ENCODE measurements at places on chromosomes 11 and 22. TPM values are rescaled to one million over a fixed set of nuclear protein-coding genes. Genes with fewer than 3 reads are reported as not detected.

DNA sequence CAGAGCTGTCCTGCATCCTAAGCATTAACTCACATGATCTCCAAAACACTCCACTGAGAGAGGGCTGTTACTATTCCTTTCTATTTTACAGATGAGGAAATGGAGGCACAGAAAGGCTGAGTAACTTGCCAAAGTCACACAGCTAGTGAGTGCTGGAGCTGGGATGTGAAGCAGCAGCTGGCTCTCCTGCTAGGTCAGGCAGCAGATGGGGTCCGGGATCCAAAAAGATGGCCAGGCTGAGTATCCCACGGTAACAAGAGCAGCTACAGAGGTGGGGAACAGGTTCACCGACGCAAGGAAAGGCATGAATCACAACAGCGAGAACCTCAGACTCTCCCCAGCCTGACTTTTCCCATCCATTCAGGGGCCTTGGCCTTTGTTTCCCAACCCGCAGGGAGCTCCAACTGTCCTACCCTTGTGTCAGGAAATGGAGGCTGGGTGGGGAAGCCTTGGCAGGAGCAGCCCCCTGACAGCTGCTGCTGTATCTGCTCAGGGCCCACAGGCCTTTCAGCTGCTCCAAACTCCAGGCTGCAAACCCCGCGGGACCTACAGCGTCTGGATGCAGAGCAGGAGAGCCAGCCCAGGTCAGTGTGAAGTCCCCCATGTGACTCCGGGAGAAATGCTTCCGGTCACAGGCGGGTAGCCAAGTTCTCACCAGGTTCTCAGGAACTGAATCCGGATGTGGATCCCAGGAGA, 29.5 kb downstream of the DKK3 start:
- H3K27me3 ChIP-seq = no peaks in the 10 kb centered on the region
- no peaks in the 10 kb centered on the region for H3K36me3 ChIP-seq
- H3K4me3 ChIP-seq = no peak overlapping the region
- DNase-seq = peak; percentile 59

DNA sequence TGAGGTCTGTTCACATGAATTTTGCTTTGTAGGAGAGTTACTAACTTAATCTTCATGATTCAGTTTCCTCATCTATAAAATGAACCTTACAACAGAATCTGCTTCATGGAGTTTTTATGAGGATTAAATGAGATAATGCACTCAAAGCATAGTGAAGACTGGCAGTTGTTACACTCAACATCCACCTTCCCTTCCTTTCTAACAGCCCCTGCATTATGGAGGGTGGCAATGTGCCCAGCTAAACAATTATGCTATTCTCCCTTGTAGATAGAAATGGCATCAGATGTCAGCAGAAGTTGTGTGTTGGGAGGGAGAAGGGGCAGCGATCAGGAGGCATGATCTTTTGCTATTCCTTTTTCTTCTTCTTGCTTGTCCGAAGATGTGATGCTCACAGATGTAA, 6.5 kb downstream of the POU2AF1 start:
- H3K27me3 ChIP-seq = no peaks in the 10 kb centered on the region
- H3K36me3 ChIP-seq = no peaks in the 10 kb centered on the region

DNA sequence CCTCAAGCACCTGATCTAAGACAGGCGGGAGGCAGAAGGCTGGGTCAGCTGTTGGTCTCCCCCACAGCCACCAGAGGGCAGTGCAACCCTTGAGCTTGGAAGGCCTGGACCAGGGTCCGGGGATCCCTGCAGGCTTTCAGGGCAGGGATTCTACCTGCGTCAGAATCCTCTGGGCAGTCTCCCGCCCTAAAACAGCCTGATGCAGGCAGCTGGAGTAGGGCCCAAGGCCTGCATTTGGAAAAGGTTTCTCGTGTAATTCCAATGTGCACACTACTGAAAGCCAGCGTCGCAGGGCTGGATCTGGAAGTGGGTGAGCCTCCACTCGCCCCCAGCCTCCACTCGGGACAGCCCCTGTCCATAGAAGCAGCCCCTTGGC, 31.8 kb downstream of the BID start:
- no peak overlapping the region for H3K4me3 ChIP-seq
- peak; percentile 86 for DNase-seq
- H3K36me3 ChIP-seq = no peaks in the 10 kb centered on the region
- H3K27me3 ChIP-seq = no peaks in the 10 kb centered on the region
- H3K4me1 ChIP-seq = no peaks in the 10 kb centered on the region
- no peak overlapping the region for H3K27ac ChIP-seq

DNA sequence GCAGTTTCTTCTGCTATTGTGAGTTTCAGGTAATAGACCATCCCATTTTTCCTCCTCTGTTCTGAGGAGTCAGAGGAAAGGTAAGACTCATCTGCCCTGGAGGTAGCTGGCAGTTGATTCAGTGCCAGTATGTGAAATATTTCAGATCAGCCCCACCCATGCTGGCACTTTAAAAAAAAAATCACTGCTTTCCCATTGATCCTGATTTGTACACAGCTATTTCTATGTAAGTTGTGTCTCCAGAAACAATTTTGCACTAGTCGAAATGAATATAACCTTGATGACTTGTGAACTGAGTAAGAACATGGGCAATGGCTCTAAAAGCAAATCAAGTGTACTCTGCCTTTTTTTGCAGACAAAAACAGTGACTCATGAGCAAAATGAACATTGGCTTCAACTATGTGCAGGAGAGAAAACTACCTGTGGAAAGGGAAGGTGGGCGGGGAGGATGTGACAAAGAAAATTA, 82.0 kb upstream of the OR5AK2 start:
- DNase-seq = no peak
- no peaks in the 10 kb centered on the region for H3K27me3 ChIP-seq
- H3K27ac ChIP-seq = no peak overlapping the region
- no peak overlapping the region for H3K4me3 ChIP-seq
- no peaks in the 10 kb centered on the region for H3K4me1 ChIP-seq

DNA sequence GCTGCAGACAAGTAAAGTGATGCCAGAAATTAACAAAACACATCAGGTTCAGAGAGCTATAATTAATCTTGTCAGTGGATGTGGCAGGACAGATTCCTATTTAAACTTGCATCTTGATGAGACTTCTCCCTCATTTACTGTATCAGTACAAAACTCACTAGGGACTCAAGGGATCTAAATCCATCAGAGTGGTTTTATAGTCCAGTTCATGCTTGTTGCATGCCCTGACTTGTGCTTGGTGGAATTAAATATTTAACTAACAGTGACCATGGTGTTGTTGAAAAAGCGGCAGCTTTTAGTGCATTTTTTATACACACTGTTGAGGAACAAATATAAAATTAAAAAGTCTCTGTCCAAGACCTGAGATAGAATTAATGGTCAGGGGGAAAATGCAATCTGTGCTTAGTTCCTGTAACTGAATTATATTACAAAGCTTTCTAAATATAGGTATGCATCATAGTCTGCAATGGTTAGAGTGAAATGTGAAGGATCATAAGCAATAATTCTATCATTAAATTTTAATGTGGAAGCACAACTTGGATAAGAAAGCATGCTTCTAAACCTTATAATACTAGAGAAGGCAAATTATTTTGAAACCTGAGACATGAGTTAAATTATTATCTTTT, 1475.5 kb upstream of the TENM4 start:
- no peak for DNase-seq
- H3K4me1 ChIP-seq = no peaks in the 10 kb centered on the region
- no peak overlapping the region for H3K27ac ChIP-seq
- H3K27me3 ChIP-seq = no peaks in the 10 kb centered on the region
- no peak overlapping the region for H3K4me3 ChIP-seq
- no peaks in the 10 kb centered on the region for H3K36me3 ChIP-seq

- DNase-seq = peak; percentile 97
- no peaks in the 10 kb centered on the region for H3K27me3 ChIP-seq
- no peaks in the 10 kb centered on the region for H3K36me3 ChIP-seq
- H3K4me1 ChIP-seq = peaks cover 15% of the 10 kb centered on the region
- H3K4me3 ChIP-seq = peak overlapping the region; percentile 67
- peak overlapping the region; percentile 92 for H3K27ac ChIP-seq
These were observed 734 bp downstream of the PRDM11 start for GRCh38 chr11:45147017-45147728.

DNA sequence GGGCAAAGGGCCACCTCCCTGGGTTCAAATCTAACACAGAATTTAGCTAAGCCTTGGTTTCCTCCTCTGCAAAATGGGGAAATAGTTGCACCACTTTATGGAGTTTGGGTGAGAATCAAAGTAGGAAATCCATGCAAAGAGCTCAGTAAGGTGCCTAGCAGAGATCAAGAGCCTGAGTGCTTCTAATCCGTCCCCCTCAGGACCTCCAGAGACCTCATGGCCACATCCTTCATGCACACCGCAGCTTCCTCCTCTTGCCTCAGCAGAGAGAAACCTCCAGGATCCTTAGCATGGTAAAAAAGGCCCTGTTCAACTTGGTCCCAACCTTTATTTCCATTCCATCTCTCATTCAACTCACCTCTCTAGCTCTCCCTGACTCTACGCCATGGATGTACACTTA, 37.8 kb upstream of the NAV2 start:
- no peaks in the 10 kb centered on the region for H3K36me3 ChIP-seq
- no peak overlapping the region for H3K4me3 ChIP-seq
- peaks cover 3% of the 10 kb centered on the region for H3K4me1 ChIP-seq
- no peak for DNase-seq
- H3K27me3 ChIP-seq = no peaks in the 10 kb centered on the region
- H3K27ac ChIP-seq = no peak overlapping the region

DNA sequence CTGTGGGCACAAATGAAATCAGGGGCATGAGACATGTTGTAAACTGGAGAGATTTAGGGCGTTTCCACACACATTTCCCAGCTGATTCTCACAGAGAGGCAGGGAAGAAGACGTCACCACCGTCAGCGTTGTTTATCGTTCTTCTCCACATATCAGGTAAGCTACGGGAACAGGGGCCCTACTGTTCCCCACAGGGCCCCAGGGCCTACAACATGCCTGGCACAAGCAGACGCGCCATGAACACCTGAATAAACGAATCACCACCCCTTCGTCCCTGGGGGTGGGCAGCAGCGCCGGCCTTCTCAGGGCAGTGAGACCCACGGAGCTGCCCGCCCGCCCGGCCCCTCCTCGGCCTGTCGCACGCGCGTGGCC, 342 bp downstream of the EFCAB6 start:
- no peaks in the 10 kb centered on the region for H3K27me3 ChIP-seq
- H3K4me1 ChIP-seq = peaks cover 10% of the 10 kb centered on the region
- no peak for DNase-seq

GRCh38 chr11:116773203-116774097, 663 bp upstream of the BUD13 start:
- peaks cover 7% of the 10 kb centered on the region for H3K36me3 ChIP-seq
- peak overlapping the region; percentile 86 for H3K4me3 ChIP-seq
- no peaks in the 10 kb centered on the region for H3K27me3 ChIP-seq
- H3K4me1 ChIP-seq = peaks cover 11% of the 10 kb centered on the region
- H3K27ac ChIP-seq = peak overlapping the region; percentile 57

DNA sequence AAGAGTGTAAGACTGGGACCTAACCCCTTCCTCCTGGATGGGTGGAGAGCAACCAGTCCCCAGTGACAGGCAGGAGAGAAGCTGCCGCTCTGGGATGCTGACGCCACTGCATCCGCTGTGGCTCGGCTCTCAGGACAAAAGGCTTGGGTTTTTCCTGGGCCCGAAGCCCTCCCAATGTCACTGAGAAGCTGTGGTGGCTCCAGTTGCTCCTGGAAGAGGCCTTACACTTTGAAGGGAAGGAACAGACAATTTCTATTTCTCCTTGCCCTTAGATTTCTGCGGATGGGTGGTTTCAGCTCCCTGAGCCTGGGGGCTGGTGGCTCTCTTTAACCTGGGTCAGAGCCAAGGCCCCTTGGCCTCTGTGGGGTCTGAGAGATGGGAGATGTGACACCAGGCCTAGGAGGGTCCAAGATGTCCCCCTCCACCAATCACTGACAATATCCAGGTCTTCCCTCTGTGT, 21.4 kb downstream of the TPBGL start:
- no peak overlapping the region for H3K27ac ChIP-seq
- DNase-seq = no peak
- peaks cover 2% of the 10 kb centered on the region for H3K4me1 ChIP-seq
- H3K27me3 ChIP-seq = no peaks in the 10 kb centered on the region
- H3K4me3 ChIP-seq = no peak overlapping the region
- no peaks in the 10 kb centered on the region for H3K36me3 ChIP-seq

DNA sequence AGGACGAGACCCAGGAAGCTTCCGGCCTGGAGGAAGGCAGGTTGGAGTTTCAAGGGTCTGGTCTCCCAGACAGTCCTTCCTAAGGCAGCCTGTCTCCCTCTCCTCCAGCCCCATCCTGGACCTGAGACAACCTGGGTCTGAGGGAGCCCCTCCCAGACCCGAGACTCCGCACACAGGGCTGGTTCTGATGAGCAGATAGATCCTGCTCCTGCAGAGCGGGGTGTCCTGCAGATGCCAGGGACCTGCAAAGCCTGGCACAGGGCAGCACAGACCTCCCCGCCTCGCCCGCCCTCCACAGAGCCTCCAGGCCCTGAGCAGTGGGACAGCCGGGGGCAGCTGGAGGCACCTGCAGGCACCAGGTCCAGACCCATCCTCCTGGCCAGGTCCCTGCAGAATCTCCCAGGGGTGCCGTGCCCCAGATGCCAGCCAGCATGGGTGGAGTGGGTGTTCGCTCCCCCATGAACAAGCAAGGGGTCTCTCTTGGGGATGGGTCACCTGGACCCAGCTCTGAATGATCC, 7.8 kb downstream of the PIM3 start:
- peaks cover 54% of the 10 kb centered on the region for H3K4me1 ChIP-seq
- peak; percentile 80 for DNase-seq
- H3K36me3 ChIP-seq = peaks cover 3% of the 10 kb centered on the region
- H3K27me3 ChIP-seq = peaks cover 5% of the 10 kb centered on the region
- peak overlapping the region; percentile 97 for H3K27ac ChIP-seq

- no peaks in the 10 kb centered on the region for H3K4me1 ChIP-seq
- H3K27me3 ChIP-seq = peaks cover 4% of the 10 kb centered on the region
- DNase-seq = no peak
- H3K27ac ChIP-seq = no peak overlapping the region
- H3K4me3 ChIP-seq = no peak overlapping the region
These were observed 6.8 kb upstream of the WNT7B start for GRCh38 chr22:45983797-45984196.

DNA sequence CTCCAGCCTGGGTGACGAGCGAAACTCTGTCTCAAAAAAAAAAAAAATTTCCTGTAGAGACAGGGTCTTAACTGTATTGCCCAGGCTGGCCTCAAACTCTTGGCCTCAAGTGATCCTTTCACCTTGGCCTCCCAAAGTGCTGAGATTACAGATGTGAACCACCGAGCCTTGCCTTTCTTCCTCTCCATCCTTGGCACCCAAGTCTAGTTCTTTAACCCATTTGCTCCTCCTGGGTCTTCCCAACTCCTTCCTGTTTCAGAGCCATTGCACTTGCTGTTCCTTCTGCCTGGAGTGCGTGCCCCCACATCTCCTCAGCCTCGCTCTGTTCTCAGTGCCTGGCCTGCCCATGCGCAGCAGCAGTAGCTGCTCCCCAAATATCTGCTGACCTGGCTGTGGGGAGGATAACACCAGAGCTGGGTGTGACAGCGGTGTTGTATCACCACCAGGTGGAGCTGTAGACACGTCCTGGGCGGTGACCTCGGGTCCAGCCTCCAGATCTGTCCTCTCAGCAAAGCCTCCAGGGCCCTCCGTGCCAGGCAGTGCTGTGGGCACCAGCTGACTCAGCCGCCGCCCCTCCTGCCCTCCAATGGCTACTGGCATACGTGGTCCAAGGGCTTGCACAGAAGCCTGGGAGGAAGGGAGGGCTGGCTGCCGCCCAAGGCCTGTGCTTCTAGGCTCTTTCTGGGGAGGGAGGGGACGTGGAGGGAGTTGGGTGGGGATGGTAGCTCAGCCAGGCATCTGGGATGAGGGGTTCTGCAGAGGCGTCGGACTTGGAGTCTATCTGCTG, 22.0 kb downstream of the TEF start:
- DNase-seq = peak; percentile 81
- no peak overlapping the region for H3K4me3 ChIP-seq
- H3K4me1 ChIP-seq = peaks cover 11% of the 10 kb centered on the region
- no peaks in the 10 kb centered on the region for H3K27me3 ChIP-seq
- H3K36me3 ChIP-seq = peaks cover 1% of the 10 kb centered on the region

The CLMP gene
- 6.8 TPM for total RNA-seq

The ALX4 gene
- 0.16 TPM for total RNA-seq

The RFPL1 gene
- not detected for total RNA-seq

The RBFOX2 gene
- 68.6 TPM for total RNA-seq

The OR52I2 gene
- not detected for total RNA-seq

The CASP5 gene
- total RNA-seq = 0.91 TPM

The C11orf97 gene
- total RNA-seq = not detected

Measured in kidney (tissue), 22 donors.